ENCODE measurements at places on chromosomes 5 and 9.

GRCh38 chr5:141617682-141618029 lies 1.1 kb downstream of the DIAPH1 start:
- DNase-seq: no peak

- DNase-seq: no peak
Measured at GRCh38 chr5:125564317-125564975, 818.0 kb upstream of the ZNF608 start.

GRCh38 chr9:79769476-79770275 lies 197.9 kb downstream of the TLE4 start:
- DNase-seq: no peak

DNA sequence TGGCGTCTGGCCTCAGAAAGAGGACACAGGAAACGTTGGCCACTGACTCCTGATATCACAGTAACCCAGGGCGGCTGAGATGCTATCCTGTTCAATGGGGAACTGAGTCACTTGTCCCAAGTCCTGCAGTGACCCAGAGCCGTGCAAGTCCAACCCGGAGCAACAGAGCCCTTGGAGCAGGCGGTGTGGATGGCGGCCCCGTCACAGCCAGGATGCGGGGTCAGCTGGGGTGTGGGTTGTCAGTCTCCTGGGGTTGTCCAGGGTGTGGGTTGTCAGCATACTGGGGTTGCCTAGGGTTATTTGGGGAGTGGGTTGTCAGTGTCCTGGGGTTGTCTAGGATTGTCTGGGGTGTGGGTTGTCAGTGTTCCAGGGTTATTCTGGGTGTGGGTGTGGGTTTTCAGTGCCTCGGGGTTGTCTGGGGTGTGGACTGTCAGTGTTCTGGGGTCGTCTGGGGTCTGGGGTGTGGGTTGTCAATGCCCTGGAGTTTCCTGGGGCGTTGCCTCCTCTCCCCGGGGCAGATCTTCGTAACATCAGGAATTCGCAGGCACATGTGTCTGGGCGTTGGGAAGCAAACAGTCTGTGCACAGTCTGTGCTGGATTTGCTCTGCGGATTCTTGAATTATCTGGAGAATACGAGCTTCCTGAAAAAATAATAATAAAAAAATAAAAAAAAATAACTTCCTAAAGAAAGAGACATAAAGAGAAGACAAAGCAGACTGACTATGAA lies 257.5 kb downstream of the PARP8 start:
- no peak for DNase-seq

DNA sequence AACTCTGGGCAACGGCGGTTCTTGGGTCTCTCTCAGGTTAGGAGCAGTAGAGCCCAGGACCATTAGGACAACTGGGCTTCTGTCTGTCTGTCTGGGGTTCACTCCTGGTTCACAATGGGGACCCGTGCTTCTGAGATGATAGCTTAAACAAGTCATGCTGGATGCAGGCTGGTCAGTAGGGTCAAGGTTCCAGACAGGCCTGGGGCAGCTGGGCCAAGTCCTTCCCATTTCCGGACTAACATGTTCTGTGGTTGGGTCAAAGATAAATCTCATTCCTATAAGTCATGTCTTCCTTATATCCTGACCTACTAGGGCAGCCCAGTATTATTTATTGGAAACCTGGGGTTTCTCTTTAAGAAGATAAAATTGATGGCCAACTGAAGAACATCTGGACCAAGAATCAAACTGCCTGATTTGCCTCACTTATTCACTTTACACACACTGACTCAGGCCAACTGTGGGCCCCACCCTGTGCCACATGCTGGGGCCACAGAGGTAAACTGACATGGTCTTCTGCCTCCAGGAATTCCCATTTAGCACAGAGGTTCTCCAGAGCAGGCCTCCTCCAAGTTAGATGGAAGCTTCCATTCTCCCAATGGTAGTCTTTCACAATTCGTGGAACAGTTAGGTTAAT lies 8.3 kb downstream of the HDHD3 start:
- no peak for DNase-seq

Measured in type B pancreatic cell (in vitro differentiated cells).